ENCODE measurements at places on chromosomes 5 and 9. TPM values are rescaled to one million over a fixed set of nuclear protein-coding genes. Genes with fewer than 3 reads are reported as not detected.

Gene DRD1
- not detected for total RNA-seq

Gene F12
- 0.89 TPM for total RNA-seq

Gene KLHL9
- 38.0 TPM for total RNA-seq

Gene SV2C
- not detected for total RNA-seq

Gene GRIN3A
- total RNA-seq: not detected

Gene BNC2
- total RNA-seq: 20.6 TPM

Gene C5orf34
- total RNA-seq: 4.2 TPM

Gene GCNT4
- total RNA-seq: 0.23 TPM

Gene MEF2C
- 10.1 TPM for total RNA-seq

Gene TIMD4
- not detected for total RNA-seq

Gene LCN9
- not detected for total RNA-seq

Gene PFN3
- total RNA-seq: not detected

Gene LHX6
- total RNA-seq: not detected

Gene LCN6
- total RNA-seq: not detected

Gene AGXT2
- total RNA-seq: not detected

Gene GARIN3
- not detected for total RNA-seq

Gene MACROH2A1
- 269 TPM for total RNA-seq

Gene DOCK2
- 5.4 TPM for total RNA-seq

Gene PCDHA3
- total RNA-seq: 0.23 TPM

Gene PDCD1LG2
- total RNA-seq: 8.3 TPM

Gene GADD45G
- 1.8 TPM for total RNA-seq

Gene SAPCD2
- total RNA-seq: 5.7 TPM

Gene ADRB2
- total RNA-seq: 0.18 TPM

Gene CLIC3
- total RNA-seq: 3.3 TPM

Gene TENT4A
- total RNA-seq: 9.5 TPM
